ENCODE measurements at places on chromosomes 2 and 18. TPM values are rescaled to one million over a fixed set of nuclear protein-coding genes. Genes with fewer than 3 reads are reported as not detected.

DSG1 gene
- not detected for total RNA-seq

GNAL gene
- 6.0 TPM for total RNA-seq

RNPEPL1 gene
- total RNA-seq, result 67.2 TPM

DSC1 gene
- not detected for total RNA-seq

CNOT11 gene
- 39.9 TPM for total RNA-seq

KHK gene
- total RNA-seq, result 10.4 TPM

LBX2 gene
- total RNA-seq, result 3.0 TPM

LRP1B gene
- not detected for total RNA-seq

TEKT4 gene
- total RNA-seq, result not detected

MITD1 gene
- total RNA-seq, result 22.9 TPM

MCEE gene
- total RNA-seq, result 13.5 TPM
